T1000 (cell line): ENCODE measurements at places on chromosomes 16 and 17.

- no peak for DNase-seq
These were observed 86.7 kb downstream of the MYH11 start for GRCh38 chr16:15770107-15770506.

DNA sequence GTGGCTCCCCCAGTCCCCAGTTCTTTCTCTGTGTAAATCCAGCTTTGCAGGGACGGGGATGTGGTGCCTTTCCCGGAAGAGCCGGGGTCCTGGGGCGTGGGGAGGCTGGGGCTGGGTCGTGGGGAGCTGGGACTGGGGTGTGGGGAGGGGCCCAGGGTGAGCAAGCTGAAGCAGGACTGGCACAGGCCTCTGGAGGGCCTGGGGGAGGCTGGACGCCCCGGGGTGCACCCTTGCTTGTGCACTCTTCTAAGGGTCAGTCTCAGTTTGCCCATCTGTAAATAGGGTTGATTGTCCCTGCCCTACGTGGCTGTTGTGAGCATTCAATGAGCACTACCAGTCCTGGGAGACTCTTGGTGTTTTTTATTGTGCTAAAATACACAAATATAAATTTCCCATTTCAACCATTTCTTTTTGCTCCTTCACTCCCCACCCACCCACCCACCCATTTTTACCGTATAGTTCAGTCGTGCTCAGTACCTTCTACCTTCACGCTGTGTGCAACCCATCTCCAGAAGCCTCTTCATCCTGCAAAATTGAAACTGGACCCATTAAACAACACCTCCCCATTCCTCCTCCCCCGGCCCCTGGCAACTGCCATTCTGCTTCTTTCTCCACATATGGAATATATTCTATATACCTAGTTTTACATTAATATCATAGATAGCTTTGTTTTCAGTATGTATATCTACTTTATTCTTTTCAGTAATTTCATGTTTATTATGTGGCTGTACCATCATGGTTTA lies 7.8 kb upstream of the TBC1D3B start:
- DNase-seq, result no peak

GRCh38 chr16:57618296-57619132 lies 9.9 kb upstream of the ADGRG1 start:
- DNase-seq, result no peak

- no peak for DNase-seq
These were observed 11.0 kb downstream of the ADORA2B start for GRCh38 chr17:15955793-15956541.

GRCh38 chr17:38510421-38511149 lies 82.3 kb downstream of the ARHGAP23 start:
- no peak for DNase-seq

DNA sequence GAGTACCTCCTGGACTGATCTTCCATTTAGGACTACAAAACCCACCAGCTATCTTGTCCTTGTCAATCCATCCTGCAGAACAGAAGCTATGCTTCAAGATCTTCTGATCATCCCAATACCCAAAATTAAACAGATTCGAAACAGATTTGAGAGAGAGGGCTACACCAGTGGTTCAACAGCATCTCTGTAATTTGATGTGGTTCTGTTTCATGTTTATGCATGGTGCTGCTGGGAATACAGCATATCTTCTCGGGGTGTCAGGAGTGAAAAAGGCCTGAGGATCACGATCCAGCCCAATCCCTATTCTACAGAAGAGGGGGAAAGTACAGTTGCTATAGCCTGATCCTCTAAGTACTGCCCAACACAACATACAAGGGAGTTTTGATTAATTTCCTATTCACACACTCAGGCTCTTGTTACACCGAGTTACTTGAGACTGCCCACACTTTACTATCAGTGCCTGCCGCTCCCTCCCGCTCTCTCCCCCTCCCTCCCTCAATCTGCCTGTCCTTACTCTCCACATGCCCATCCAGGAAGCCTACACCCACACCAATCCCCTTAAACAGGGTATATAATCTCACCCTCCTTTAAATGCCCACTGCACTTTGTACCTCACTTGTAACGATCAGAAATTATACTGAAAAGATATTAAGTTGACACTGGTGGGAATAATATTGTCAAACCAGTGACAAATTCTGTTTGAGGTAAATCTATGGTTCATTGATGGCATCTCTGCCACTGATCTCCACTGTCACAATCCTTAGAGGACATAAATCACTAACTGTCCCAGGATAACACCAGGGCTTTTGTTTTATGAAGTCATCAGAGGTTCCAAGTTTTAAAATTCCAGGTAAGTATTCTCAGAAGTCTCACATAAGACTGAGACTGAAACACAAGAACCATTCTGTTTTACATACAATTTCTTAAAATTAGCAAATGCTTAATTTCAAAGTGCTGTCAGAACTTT lies 89.3 kb upstream of the PLEKHM1 start:
- no peak for DNase-seq

- no peak for DNase-seq
These were observed 6.6 kb upstream of the CNGB1 start for GRCh38 chr16:57977418-57978069.

DNA sequence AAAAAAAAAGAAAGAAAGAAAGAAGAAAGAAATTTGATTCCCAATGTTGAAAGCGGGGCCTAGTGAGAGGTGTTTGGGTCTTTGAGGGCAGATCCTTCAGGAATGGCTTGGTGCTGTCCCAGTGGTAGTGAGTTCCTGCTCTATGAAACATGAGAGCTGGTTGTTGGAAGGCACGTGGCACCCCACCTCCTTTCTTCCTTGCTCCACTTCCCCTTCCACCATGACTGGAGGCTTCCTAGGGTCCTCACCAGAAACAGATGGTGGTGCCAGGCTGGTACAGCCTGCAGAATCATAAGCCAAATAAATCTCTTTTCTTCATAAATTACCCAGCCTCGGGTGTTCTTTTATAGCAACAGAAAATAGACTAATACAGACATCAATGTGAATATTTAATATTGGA lies 147.3 kb upstream of the KCNJ18 start:
- DNase-seq, result no peak

DNA sequence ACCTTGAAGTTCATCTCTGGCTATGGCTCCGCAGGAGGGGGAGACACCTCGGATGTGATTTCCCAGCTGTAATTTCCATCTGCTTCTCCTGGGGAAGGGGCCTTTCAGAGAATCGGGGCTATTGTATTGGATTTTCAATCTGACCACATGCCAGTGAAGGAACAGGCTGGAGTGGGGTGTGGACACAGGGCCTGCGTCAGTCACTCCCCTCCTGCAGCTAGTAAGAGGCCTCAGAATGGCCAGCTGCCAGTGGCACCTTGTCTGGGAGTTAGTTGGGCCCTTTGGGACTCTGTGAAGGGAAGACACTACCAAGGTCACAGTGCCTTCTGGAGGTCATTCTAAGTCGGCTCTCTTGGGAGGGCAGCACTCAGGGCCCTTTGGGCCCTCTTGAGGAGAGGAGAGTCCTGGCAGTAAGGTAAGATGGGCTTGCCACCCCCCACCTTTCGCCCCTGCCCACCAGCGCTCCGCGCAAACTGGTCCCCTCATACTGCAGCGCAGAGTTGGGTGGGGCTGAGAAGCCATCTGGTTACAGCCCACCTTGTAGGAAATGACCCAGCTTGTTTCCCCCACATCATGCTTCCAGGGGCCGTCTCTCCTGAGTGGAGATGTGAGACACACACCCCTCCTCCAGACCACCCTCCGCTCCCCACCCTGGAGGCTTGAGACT lies 5.4 kb downstream of the NXPH3 start:
- no peak for DNase-seq

DNA sequence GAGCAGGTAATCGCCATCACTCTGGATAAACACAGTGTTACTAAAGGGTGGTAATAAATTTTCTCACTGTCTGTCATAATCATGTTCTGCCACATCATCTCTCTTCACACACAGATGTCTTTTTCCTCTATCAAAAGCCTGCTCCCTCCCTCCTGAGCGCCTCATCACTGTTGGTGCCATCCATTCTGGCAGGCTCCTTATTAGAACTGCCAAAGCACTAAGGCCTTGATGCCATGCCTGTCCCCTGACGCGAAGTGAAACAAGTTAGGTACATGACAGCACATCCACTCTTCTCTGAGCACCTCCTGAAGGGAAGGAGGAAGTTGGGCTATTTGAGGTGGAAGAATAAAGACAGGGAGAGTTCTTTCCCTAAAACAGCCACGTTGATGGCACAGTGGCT lies 38.2 kb upstream of the AXIN2 start:
- no peak for DNase-seq
